CD4-positive, alpha-beta T cell treated with Interferon gamma for 1 hour (primary cell): ENCODE measurements at places on chromosomes 13 and 19.

DNA sequence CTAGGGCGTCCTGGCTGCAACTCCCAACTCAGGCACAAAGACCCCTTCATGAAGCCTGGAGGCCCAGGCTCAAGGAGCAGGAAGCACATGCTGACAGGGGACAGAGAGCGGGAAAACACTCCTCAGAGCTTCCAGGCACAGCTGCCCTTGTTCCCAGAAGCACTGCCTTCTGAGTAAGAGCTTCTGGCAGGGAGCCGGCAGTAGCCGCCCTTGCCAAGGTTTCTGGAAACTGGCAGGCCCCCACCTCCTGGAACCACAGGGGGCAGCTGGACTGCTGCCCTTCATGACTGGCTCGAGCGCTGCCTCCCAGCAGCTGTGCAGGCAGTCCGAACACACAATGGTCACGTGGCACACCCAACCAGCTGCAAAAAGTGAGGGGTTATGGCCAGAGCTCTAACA, 33.6 kb upstream of the EPHX3 start:
- no peak for DNase-seq

DNA sequence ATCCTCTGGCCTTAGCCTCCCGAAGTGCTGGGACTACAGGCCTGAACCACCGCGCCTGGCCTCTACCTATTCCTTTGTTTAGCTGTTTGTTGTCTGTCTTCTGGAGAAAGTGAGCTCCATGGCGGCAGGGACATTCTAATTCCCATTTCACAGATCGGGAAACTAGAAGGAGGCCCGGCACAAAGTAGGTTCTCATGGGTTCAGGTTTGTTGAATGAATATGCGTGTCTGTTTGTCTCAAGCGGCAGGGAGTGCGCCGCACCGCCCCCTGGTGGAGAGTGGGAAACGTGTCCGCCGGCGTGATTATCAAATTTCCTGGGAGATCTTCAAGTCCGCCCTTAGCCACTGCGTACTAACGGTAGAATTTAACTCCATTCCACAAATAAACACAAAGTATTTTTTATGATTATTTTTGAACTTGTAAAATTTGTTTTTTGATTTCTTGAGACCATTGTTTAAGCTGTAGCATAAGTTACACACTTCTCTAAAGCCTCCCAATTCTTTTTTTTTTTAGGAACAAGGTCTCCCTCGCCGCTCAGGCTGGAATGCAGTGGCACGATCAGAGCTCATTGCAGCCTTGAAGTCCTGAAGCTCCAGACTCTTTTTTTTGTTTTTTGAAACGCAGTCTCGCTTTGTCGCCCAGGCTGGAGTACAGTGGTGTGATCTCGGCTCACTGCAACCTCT, 8.9 kb upstream of the CCDC9 start:
- DNase-seq: peak; percentile 71

- no peak for DNase-seq
These were observed 659 bp upstream of the PAFAH1B3 start for GRCh38 chr19:42303101-42303464.

- DNase-seq: peak; percentile 64
These were observed 372 bp downstream of the DNAAF3 start for GRCh38 chr19:55165952-55166529.

DNA sequence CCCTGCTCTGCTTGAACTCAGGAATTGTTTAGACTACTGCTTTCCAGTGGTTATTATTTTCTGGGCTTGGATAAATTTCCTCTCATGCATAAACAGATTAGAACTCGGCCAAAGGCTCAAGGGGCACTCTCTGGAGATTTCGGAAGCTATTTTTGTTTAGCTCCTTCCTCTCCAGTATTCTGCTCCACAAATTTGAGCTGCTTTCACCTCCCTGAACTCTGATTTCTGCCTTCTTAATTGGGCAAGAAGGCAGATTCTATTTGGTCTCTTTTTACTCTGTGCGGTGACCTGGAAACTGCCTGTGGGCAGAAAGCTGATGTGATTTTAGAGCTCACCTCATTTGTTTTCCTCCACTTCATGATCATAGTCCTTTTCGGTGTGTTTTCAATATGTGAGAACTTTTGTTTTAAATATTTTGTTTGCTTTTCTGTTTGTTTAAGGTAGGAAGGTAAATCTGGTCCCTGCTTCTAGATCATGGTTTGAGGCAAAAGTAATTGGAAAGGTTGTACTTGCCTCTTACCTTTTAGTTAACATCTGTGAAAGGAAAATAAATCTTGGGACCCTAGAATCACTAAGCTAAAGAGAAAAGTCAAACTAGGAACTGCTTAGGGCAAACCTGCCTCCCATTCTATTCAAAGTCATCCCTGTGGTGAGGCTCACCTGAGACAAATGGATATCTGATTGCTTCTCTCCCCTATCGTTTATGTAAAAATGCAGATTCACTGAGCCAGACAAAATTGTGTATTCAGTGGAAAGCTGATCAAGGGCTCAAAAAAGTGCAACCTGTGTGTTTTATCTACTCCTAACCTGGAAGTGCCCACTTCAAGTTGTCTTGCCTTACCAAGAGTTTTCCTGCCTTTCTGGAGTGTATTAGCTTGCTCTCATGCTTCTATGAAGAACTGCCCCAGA, 714.7 kb upstream of the PCDH20 start:
- no peak for DNase-seq

DNA sequence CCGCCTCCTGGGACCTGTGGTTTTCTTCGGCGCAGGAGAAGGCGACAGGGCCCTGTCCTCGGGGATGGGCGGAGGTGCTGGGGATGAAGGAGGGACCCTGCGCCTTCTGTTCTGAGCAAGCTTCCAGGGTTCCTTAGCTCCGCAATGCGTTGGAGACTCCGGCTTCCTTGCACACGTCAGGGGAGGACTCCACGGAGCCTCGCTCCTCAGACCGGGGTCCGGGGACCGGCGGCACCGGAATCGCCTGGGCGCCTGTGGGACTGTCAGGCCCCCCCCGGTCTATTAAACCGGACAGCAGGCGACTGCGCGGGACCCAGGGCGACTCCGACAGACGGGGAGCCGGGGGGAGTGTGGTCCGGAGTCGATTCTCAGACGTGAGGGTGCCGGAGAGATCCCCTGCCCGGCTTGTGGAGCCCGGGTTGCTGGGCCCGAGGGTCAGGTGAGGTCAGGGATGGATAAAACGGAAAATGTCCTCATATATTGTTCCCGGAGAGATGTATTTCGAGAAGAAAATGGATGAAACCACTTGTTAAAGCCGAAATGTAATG, 227.4 kb downstream of the TEX29 start:
- DNase-seq: no peak

DNA sequence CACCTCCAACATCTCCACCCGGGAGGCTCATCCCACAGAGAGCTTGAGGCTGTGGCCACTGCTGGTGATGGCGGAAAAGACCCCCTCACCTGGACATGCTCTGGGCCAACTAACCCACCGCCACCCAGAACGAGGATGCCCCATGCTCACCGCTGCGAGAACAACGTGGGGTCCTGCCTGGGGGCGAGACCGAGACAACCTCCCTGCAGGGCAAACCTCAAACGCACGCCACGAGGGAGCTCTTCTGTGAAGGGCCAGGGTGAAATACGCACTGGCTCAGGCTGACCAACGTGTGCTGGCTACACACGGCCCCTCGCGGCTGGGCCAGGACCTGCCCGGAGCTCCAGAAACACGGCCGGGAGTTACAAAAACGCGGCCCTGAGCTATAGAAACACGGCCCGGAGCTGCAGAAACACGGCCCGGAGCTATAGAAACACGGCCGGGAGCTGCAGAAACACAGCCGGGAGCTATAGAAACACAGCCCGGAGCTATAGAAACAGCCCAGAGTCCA, 19.0 kb upstream of the PLPP2 start:
- no peak for DNase-seq

DNA sequence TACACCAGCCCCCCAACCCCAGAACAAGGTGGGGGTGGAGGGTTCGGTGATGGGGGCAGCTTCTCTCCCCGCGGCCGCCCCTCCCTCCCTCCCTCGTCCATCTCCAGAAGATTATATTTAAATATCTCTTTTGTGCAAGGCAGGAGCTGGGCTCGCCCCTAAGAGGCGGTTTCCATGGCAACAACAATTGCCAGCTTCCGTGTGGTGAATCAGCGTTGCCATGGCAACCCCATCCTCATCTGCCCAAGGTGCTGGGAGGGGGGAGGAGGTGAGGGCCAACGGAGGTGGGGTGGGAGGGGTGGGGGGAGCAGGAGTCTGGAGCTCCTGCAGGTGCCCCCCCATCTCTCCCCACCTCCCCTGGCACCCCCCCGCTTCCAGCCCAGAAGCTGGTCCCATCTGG, 46.4 kb downstream of the CELF5 start:
- peak; percentile 45 for DNase-seq

- DNase-seq: peak; percentile 80
These were observed 610 bp downstream of the RABAC1 start for GRCh38 chr19:41958367-41959055.
